ENCODE measurements at places on chromosomes 3 and 15.

GRCh38 chr3:150639262-150639661, 36.1 kb downstream of the SELENOT start:
- no peak for DNase-seq

GRCh38 chr15:100595964-100596363, 6.0 kb downstream of the LINS1 start:
- no peak for DNase-seq

- DNase-seq = no peak
Measured at GRCh38 chr15:70203981-70204560, 106.4 kb upstream of the TLE3 start.

- DNase-seq = no peak
Measured at GRCh38 chr3:54698054-54698453, 229.8 kb downstream of the LRTM1 start.

GRCh38 chr3:137807998-137808397, 43.9 kb downstream of the SOX14 start:
- no peak for DNase-seq

Measured in caudate nucleus (tissue), 63 donors.